Activated CD8-positive, alpha-beta T cell treated with anti-CD3 and anti-CD28 coated beads for 36 hours (primary cell): ENCODE measurements at places on chromosomes 3 and 15.
A peak's percentile ranks its signal among the peaks of the same experiment; 100 is the strongest.

DNA sequence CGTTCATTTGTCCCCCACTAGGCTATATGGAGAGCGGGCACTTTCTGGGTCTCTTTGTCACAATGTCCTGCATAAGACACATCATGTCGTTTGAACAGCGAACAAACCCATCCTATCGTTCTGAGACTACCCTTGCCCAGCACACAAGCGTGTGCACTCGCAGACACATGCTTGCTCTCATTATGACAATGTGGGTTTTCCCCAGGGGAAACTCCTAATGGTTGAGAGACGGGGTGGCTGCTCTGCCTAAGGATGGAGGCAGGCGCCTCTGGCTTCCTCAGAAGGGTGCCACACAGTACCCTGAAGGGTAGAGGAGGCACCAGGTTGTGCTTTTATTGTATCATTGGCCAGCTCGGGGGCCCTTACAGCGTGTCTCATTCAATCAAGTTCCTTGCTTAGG is 51.0 kb upstream of the MYZAP start:
- peak; percentile 35 for DNase-seq

DNA sequence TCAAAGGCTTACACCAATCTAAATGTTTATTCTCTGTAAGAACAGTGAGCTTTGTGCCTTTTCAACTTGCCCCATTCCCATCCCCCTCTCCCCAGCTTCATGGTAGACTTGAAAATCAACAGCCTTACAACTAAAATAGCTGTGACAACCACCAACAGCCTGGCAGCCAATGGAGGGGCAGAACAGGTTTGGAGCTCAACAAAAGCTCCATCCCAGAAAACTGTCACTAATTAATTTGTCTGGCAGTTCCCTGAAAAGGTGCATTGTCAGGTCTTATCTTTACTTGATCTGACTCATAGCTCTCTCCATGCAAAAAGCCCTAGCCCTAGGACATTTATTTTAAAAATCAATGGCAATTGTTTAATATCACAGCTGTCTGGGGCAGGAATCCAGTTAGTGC is 22.6 kb downstream of the MTHFS start:
- no peak for DNase-seq

GRCh38 chr3:137071104-137071503 is 113.3 kb downstream of the IL20RB start:
- no peak for DNase-seq

DNA sequence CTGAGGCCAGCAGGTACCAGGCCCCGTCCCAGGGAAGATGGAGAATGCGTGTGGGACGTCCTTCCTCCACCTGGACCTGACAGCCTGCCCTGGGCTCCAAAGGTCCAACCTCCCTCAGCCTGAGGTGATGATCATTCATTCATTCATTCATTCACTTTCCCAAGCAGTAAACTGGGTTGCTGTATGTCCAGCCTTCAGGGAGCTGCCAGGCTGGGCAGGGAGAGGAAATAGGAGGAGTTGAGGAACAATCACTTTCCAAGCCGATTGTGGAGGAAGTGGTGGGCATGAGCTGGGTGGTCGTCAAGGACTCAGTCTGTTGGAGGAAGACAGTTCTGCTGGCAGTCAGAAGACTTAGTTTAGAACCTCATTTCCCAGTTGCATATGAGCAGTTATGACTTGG is 10.2 kb upstream of the CCDC33 start:
- DNase-seq = no peak

DNA sequence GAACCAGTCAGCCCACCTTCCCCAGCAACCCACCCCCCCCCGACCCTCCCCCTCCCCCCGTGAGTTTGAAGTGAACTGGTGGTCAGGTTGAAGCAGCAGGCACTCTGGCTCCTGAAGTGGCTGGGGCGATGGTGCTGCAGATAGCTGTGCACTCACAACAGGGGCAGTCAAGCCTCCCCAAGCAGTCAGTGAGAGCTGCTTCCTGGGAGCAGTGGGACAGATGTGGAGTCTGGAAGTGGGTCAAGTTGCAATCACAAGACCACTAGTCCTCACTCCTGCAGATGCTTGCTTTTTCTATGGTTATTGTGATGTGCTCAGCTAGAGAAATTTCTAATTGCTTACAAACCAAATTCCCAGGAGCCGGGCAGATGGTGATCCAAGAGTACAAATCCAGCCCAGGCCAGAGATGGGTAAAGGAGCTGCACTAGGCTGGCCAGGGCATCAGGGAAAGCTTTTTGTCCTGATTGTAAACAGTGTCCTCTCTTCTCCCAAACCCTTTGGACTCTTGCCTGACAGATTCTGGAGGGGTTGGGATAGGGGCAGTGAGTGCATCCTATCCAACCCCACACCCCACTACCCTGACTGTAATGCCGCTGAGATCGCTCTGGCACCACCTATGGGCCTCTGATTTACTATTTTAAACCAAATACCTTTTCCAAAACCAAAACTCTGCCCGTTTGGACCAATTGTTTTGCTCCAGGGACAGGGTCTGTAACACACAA is 9.8 kb upstream of the CLPX start:
- DNase-seq = no peak

DNA sequence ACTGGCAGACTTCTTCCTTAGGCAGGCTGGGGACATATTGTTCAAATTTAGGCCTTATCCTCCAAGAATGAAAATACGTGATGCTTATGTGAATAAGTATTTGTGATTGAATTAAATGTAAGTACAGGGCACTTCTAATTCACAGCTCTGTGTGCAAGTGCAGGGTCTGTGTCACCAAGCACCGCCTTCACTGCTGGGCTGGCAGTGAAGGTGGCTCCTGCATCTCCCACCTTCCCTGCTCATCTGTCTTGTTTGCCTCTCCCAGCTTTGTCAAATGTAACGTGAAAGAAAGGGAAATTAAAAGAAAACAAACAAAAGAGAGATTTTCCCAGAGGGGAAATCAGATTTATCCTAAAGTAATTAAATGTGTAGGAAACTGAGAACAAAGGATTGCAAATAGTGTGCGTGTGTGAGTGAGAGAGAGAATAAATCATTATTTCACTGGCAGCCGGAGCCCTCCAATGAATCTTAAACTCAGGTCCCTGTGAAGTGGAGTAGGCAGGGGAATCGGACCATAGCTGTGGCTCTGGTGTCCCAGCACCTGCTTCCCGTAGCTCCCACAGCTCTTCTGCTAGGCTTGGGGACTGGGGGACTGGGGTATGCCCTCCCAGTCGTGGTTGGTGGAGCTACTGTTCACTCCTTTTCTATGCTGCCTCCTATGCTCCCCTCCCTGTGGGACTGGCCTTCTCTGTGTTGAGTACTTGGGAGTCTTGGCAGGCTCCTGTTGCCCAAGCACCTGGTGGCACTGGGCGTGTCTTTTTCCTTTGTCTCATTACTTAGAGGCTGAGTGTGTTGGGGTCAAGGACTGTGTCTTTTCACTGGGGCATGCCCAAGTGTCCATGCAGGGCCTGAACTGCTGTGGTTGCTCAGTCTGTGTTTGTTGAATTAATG is 222.2 kb downstream of the EPHB1 start:
- no peak for DNase-seq
